PC-3 (cell line): ENCODE measurements at places on chromosomes 5 and 9. TPM values are rescaled to one million over a fixed set of nuclear protein-coding genes. Genes with fewer than 3 reads are reported as not detected.
A peak's percentile ranks its signal among the peaks of the same experiment; 100 is the strongest.

- H3K4me3 ChIP-seq, result peak overlapping the region; percentile 52
- H3K36me3 ChIP-seq, result no peaks in the 10 kb centered on the region
- H3K27me3 ChIP-seq, result 0 out of 2 replicates have a peak, but pooled peaks cover 3% of the 10 kb centered on the region
Measured at GRCh38 chr9:63817622-63818518, 1467.1 kb downstream of the FOXD4L5 start.

DNA sequence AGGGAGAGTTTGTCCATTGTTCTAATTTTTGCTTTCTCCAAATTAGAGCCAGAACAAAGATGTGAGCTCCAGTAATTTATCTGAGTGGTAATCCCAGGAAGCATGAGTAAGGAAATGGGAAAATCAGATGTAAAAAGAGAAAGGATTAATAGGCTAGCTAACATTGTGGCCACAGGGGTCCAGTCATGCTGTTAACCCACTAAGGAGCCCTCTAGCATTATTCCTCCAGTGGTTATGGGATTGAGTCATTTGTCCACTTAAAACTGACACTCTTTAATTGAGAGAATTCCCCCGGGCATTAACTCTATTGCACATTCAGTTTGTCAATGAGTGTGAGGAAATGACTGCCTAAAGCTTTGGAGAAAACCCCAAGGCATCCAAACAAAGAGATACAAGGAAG lies 700.3 kb upstream of the TYRP1 start:
- no peaks in the 10 kb centered on the region for H3K36me3 ChIP-seq
- no peak for DNase-seq
- no peak overlapping the region for H3K27ac ChIP-seq
- H3K4me3 ChIP-seq, result no peak overlapping the region
- H3K27me3 ChIP-seq, result no peaks in the 10 kb centered on the region

DNA sequence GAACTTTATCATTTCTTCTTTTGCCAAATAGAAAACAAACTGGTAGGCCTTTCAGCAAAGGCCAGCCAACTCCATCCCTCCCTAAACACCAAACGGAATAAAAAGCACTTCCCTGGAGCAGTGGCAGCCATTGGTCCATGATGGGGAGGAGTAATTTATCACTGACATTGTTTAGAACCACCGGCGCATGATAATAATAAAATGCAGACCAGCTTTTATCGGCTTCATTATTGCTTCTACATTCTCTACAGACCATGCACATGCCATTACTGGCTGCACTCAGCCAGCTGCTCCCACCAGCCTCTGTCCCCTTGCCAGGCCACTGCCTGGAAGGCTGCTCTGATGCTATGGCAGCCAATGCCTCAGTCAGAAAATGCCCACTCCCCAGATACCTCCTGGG lies 45.9 kb downstream of the ABCA1 start:
- no peak overlapping the region for H3K27ac ChIP-seq
- H3K36me3 ChIP-seq, result no peaks in the 10 kb centered on the region
- no peak overlapping the region for H3K4me3 ChIP-seq
- H3K4me1 ChIP-seq, result no peaks in the 10 kb centered on the region
- no peaks in the 10 kb centered on the region for H3K27me3 ChIP-seq

DNA sequence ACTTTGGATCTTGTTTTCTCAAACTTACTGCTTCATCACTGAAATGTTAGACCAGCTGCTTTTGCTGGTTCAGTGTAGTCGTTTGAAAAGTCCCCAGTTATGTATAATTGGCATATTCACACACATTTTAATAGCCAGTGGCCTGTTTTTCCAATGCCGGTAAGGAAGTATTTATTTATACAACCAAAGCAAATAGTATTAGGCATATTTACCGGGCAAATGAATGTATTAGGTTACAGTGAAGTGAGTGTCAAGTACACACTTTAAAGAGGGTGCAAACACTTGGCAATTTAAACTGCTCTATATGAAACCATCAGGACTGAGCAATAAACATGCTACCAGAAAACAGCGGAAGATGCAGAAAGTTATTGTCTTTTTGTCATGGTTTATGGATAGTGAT lies 242.9 kb downstream of the MCTP1 start:
- H3K36me3 ChIP-seq, result no peaks in the 10 kb centered on the region
- H3K27me3 ChIP-seq, result no peaks in the 10 kb centered on the region
- peaks cover 18% of the 10 kb centered on the region for H3K4me1 ChIP-seq
- no peak overlapping the region for H3K27ac ChIP-seq
- DNase-seq, result peak; percentile 4

DNA sequence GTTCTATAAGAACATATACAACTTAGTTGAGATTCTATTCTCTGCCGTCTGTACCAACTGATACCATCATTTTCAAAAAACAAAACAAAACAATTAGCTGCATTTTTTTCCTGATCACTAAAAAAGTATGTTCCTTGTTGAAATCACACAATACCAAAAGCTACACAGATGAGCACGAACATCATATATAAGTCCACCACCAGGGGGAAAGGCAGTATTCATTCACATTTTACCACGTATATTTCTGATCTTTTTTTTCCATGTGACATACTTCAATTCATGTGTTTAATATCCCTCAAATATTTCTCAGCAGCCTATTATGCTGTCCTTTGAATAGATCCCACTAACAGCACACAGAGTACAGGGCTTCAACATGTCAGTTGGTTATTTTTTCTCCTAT lies 40.6 kb downstream of the IRX2 start:
- no peaks in the 10 kb centered on the region for H3K36me3 ChIP-seq
- no peak overlapping the region for H3K27ac ChIP-seq
- H3K27me3 ChIP-seq, result peaks cover 55% of the 10 kb centered on the region
- no peaks in the 10 kb centered on the region for H3K4me1 ChIP-seq
- DNase-seq, result peak; percentile 38
- H3K4me3 ChIP-seq, result no peak overlapping the region

Gene TYRP1
- total RNA-seq, result 0.22 TPM in 1 of 2 replicates, not detected in the other

Gene OBP2A
- not detected in 2 replicates for total RNA-seq

Gene ZNF169
- 2.4 and 2.8 TPM in 2 replicates for total RNA-seq
